ENCODE measurements at places on chromosomes 12 and 14.

GRCh38 chr12:132804426-132804861 lies 24.2 kb downstream of the GOLGA3 start:
- DNase-seq, result no peak

DNA sequence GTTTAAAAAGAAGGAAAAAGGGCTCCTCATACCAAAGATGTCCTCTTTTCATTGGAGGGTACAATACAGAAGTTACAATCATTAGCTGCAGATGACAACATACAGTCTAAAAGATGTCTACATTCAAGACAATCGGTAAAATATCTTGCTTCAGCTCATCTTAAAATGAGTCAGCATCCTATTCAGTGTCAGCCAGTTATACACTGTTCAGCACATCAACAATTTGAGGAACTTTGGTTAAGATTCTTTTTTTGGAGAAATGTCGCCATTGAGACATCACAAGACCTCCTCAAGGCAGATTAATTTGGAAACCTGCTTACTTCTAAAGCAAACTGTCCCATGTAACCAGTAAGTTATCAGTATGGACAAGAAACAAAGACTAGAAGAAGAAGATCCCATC lies 100.7 kb upstream of the SLC38A4 start:
- DNase-seq, result no peak

DNA sequence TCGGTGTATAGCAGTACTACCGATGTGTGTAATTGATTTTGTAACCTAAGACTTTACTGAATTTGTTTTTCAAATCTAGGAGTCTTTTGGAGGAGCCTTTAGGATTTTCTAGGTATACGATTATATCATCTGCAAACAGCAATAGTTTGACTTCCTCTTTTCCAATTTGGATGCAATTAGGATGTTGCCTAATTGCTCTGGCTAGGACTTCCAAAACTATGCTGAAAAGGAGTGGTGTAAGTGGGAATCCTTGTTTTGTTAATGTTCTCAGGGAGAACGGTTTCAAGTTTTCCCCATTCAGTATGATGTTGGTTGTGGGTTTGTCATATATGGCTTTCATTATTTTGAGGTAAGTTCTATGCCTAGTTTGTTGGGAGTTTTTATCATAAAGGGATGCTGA lies 171.6 kb upstream of the PDE3A start:
- DNase-seq, result no peak

DNA sequence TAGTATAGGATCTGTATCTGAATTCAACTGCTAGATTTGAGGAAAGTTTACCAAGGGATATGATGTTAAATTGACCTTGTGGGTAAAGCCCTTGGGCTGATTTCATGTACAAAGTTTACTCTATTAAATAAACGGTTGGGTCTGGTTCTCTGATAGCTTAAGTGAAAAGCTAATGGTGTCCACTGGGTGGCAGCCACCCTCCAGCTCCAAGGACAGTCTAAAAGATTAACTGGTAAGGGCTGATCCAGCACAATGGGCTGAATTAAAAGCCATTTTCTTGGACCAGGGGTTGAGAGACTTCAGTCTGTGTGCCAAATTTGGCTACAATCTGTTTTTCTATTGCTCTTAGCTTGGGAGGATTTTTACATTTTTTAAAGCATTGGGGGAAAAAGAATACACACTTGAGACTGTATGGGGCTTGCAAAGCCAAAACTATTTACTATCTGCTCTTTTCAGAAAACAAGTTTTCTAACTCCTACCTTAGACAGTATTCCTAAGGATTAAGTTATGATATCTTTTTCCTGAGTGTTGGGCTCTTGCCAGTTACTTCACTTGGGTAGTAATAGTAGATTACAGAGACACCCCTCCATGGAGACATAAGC lies 116.5 kb downstream of the GPHN start:
- no peak for DNase-seq

DNA sequence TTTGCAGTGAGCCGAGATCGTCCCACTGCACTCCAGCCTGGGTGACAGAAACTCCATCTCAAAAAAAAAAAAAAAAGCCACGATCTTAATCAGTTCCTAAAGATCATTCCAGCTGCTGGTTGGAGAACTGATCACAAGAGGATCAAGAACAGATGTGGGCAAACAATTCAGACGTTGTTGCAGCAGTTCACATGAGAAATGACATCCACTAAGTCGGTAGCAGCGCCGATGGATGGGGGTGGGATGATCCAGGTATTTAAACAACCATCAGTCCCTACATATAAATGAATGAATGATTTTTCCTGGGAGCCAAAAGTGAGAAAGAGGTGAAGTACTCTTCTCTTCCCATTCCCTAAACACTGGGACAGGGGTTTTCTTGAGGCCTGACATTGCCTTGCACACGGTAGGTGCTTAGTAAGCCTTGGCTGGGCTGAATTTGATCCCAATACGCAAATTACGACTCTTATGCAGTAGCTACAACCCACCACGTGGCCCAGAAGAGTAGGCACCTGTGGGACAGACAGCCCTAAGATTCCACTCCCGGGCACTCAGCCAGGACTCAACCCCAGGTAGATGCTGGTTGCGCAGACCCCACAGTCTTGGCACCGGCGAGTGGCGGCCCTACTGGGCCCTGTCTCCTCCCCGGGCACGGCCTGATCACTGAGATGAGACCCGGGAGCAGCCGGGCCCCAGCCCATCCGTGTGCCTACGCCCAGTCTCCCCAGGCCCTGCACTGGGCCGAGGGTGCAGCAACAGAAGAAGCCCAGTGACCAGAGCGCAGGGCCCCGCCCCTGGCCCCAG lies 565 bp downstream of the SPRYD3 start:
- DNase-seq, result no peak

DNA sequence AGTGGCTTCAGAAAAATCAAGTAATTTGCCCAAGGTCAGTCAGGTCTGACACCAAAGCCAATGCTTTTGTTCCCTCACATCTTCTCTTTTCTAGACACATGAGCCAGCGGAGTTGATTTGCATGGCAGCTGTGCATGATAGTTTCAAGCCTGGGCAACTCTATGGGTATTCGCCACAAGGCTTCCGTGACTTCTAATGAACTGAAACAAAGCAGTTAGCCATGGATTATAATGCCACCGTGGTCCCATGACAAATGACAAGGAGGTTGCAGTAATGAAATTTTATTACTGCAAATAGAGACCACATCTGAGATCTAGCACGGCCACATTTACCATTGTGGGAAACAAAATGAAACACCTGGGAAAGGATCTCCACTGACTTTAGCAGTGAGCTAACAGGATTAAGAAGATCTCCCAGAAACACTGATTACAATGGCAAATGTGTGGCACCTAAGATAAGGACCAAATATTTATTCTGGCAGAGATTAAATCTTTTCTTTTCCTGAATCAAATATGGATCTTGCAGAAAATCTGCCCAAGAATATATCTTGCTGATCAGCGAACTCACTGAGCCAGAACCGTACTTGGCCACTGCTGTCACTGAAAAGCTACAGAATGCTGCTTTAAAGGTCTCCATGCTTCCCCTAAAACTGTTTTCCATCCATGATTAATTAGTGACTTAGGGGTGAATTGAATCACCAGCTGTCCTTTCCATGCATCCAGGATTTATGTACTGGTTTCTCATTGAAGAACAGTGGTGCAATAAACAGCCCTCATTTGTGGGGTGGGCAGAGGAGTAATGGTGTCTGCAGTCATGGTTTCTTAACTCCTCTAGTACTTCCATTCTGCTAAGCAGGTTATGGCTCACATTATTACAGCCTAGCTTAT lies 551.0 kb downstream of the DIO2 start:
- DNase-seq, result no peak

DNA sequence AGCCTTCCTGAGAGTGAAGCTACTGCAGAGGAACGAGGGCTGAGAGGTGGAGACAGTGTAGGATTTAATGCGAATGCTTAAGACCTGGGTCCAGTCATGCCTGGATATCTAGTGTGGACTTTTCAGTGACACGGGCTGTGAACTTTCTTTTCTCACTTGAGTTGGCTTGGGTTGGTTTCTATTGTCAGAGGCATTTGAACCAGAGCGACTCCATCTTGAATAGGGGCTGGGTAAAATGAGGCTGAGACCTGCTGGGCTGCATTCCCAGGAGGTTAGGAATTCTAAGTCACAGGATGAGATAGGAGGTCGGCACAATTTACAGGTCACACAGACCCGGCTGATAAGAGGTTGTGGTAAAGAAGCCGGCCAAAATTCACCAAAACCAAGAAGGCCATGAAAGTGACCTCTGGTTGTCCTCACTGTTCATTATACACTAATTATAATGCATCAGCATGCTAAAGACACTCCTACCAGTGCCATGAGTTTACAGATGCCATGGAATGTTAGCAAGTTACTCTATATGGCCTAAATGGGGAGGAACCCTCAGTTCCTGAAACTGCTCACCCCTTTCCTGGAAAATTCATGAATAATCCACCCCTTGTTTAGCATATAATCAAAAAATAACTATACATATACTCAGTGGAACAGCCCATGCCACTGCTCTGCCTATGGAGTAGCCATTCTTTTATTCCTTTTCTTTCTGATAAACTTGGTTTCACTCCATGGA lies 34.2 kb upstream of the TMCC3 start:
- DNase-seq, result no peak

DNA sequence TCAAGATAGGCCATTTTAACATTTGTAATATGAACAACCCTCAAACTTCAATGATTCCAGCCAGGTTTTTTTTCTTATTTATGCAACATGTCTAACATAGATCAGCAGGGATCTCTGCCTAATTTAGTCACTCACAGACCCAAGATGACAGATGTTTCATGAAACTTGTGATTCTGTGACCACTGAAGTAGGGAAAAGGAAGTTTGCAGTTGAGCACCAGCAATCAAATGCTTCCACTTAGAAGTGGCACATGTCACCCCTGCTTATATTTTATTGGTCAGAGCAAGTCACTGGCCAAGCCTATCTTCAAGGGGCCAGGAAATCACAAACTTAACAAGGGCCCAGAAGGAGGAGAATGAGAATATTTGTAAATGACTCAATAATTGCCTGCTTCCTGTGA lies 150.6 kb downstream of the BCAT1 start:
- no peak for DNase-seq

- DNase-seq, result no peak
Observed at GRCh38 chr12:72989458-72989947, 717.3 kb downstream of the TRHDE start.

DNA sequence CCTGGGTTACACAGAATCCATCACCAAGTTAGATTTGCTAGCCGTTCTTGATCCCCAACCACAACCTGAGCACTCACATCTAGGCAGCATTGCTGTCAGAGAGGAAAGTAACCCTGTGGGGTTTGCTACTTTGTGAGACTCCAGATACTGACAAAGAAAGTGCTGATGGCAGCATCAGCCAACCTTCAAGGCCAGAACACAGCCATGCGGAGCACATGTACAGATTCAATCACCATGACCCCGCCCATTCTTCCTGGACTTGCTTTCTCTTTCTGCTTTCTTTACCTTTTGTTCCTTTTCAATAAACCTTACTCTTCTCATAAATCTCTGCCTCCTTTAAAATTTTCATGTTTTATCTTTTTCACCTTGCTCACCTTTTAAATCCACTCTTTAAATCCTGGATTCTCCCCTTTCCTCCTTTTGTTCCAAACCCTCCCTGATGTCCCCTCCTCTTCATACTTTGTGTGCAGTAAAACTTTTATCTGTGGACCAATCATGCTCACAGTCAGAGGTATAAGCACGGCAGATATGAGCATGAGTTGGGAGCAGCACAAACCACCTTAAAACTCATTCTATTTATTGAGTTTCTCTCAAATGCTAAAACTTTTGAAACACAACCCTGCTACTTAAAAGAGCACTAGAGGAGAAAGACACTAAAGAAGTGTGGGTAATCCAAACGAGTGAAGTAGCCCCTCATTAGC lies 21.9 kb upstream of the CERS5 start:
- DNase-seq, result no peak

- DNase-seq, result no peak
Observed at GRCh38 chr12:75820848-75821578, 210.6 kb downstream of the PHLDA1 start.

DNA sequence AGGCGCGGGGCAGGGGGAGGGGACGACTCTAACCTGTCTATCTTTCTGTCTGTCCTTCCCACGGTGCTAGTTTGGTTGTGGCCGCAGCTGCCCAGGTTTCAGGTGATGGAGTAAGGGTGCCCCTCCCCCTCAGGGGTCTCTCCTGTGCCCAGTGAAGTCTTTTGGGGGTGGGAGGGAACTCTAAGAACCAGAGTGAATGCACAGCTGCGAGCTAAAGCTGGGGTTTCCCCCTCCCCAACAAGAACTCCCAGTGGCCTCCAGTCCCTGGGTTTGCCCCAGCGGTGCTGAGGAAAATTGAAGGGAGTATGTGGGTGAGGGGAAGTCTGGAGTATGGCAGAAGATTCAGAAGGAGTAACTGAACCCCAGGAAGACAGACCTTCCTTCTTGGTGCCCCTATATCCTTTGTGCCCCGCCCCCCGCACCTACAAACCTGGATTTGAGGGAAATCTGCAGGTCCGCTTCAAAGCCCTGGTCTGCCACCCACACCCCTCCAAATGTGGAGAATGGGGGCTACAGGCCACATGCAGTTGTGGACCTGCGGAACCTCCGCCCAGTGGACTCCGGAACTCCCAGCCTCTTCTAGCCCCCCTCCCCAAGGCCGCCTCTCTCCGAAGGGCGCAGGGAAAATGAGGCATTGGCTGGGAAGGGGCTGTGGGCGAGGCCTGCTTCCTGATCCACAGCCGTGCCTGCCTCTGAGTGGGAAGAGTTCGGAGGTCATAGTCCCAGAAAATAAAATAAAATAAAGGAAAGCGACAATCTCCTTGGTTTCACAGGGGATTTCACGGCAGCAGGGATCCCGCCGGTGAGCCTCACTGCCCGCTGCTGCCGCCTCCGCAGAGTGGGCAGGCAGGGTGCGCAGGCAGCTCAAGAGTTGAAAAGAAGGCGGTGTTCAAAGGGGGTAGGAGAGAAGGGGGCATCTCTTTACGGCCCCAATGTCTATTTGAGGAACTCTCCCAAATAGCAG lies 3.4 kb upstream of the HOXC9 start:
- DNase-seq, result no peak

GRCh38 chr14:38522724-38523123 lies 266.8 kb upstream of the CLEC14A start:
- DNase-seq, result no peak

DNA sequence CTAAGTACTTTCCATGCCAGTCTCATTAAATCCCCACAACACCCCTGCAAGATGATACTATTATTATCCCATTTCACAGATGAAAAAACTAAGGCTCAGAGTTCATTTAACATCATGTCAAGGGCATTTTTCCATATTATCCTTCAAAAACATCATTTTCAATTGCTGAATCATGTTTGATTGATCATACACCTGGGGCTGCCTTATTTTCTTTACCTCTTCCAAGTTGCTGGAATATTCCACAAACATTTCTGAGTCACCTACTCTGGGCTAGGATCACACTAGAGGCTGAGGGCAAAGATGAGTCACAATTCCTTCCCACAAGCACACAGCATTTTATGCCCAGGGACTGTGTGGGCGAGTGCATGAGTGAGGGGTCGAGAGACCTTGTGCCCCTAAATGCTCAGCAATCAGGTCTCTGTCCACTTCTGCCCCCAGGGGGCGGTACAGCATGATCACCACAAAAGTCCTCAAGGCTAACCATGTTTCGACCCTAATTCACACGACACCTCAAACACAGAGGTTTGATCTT lies 14.1 kb upstream of the TMEM119 start:
- no peak for DNase-seq

Data from NCI-H748 treated with DMSO at 0.1 percent for 48 hours (cell line).